Astrocyte of the spinal cord (primary cell): ENCODE measurements at places on chromosomes 6 and 20.
A peak's percentile ranks its signal among the peaks of the same experiment; 100 is the strongest.

- DNase-seq: peak; percentile 83
These were observed 38.6 kb downstream of the GHRH start for GRCh38 chr20:37223053-37223452.

GRCh38 chr6:11044712-11045167 lies 635 bp upstream of the ELOVL2 start:
- DNase-seq: no peak

DNA sequence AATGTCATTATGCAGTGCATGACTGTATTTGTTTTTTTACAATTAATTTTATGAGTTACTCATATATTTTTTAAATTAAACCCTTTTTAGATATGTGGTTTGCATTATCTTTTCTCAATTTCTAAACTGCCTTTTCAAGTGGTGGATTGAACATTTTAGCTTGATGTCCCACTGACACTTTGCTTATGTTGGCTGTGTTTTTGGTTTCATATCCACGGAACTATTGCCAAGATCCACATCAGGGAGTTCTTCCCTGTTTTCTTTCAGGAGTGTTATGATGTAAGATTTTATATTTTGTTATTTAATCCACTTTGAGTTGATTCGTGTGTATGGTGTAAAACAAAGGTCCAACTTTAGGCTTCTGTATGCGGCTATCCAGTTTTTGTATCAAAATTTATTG lies 1144.9 kb upstream of the EYS start:
- peak; percentile 72 for DNase-seq

DNA sequence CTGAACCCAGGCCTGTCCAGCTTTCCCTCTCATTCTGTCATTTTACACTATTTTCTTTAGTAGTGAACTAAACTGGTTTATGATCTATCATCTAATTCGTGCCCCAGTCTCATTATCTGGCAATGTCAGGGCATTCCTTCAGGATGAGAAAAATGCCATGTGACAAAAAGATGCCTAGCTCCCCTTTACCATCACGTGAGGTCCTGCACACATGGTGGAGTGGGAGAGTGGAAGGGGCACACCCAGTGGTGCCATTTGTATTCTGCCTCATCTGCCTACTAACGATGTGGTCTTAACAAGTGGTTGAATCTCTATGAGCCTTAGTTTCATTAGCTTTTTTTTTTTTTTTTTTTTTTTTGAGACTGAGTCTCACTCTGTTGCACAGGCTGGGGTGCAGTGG lies 41.2 kb downstream of the CDC5L start:
- DNase-seq: no peak

GRCh38 chr6:45438849-45439406 lies 61.2 kb upstream of the SUPT3H start:
- DNase-seq: peak; percentile 94

DNA sequence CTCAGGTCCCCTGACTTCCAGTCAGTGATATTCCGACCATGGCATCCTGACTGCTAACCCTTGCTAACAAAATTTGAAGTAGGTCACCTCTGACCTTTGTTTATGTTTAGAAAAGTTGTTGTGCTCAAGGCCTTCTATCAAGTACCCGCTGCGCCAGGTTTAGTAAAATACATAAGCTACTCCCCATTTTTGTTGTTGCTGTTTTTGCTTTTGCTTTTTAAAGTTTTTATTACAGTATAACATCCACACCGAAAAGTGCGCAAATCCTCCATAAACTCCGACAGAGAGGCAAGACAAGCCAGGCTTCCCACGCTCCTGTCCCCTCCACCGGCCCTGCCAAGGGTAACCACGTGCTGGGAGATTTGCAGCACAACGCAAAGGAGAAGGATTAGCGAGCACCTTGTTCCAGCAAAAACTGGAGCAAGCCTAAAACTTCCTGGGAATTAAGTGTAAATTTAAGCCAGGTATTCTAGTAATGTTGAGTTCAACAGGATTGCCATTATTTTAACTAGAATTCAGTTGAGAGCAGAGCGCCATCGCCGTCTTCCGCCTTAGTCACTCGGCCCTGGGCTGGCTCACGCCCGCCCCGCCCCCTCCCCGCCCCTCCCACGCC lies 17.8 kb upstream of the HMGN4 start:
- DNase-seq: peak; percentile 74

DNA sequence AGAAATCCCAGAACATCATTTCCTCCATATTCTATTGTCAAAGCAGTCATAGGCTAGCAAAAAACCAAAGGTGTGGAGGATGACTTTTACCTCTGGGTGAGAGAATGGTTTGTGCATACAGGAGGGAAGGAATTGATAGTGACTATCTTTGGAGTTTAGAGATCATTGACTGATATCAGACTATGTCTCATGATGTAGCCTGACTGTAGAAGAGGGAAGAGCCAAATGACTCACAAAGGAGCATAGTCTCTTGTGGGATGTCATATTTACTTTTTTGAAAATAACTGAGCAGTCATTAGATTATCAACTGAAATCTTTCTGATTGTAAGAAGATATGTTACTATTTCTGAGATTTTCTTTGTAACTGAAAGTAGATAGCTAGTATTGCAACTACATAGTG lies 158.5 kb downstream of the FLRT3 start:
- DNase-seq: no peak

GRCh38 chr6:134079406-134079921 lies 27.0 kb upstream of the SLC2A12 start:
- no peak for DNase-seq

DNA sequence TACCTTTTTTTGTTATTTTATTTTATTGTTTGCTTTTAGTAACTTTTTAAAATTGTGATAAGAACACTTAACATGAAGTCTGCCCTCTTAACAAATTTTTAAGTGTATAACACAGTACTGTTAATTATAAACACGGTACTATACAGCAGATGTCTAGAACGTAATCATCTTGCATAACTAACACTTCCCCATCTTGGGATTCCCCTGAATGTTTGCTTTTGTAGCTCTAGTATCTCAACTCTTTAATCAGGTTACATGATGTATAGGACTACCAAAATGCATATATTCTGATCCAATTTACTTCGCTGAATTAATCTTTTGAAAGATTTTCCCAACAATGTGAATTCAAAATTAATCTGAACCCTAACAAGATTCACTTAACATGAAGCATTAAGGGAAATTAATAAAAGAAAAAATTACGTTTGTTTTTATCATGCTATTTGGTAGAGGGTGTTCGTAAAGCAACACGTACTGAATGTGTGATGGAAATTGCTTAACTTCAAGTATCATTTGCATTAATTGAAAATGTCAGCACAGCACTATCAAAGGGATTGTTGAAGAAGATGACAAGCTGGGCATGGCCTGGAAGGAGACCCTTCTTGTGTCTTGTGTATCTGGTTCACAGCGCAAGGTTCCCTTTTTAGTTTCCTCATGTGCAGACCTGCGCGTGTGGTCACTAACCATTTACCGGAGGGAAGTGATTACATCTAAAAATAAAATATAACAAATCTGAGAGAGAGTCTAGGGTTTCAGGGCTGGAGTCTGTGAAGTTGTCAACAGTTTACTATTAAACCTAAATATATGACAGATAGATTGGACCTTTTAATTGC lies 15.2 kb downstream of the COL19A1 start:
- DNase-seq: no peak

DNA sequence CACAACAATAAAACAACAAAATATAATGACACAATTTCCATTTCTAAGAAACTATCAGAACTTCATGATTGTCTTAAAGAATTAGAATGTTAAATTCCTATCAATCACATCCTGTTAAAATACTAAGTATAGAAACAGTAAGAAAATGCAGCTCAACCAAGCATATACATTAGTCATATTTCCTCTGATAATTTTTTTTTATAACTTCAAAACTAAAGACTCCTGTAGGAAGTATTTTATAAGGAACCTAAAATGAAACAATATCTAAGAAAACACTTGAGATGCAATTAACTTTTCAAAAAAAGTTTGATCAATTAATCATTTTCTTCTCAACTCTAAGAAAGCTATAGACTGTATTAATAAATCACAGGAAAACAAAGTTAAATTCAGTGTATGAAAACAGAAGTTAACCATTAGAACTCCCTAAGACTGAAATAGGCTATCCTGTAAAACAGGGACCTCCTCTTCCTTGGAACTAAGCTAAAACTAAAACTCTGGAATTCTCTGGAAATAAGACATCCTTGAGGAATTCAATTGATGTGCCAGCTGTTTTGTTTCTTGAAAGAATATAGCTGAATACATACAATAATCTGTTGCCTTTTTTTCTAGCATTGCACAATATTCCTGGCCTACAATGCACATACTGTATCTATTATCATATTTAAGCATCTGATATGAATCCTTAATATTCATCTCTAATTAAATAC lies 19.8 kb downstream of the FKBP5 start:
- DNase-seq: no peak

GRCh38 chr6:90305800-90306448 lies 9.3 kb upstream of the BACH2 start:
- DNase-seq: no peak

DNA sequence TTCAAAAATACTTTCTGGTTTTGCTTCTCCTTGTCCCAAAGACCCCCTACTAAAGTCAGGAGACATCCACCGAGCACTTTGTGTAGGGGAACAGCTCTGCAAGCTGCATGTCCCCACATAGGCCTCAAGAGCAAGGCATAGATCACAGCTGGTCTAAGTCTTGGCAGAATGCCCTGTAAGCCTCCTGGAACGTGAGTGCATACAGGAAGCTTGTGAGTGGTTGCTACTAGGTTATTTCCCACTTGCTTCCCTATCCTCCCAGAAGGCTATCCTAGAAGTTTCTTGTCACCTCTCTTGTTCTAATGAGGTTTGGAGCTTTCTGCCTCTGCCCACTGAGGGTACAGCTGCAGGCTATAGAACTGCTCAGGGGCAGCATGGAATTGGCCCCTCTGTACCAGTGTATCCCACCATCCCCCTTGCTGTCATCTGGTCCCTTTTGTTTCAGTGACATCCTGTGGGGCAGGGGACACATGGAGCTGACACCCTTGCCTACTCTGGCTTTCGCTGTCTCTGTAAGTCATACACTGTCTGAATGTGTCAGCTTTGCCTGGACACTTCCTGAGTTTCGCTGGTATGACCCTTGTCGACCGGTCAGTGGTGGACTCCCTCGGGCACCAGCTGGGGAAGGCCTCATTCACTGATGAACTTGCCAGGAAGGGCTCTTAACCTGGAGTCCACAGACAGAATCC lies 35.6 kb upstream of the KCNK16 start:
- peak; percentile 53 for DNase-seq

DNA sequence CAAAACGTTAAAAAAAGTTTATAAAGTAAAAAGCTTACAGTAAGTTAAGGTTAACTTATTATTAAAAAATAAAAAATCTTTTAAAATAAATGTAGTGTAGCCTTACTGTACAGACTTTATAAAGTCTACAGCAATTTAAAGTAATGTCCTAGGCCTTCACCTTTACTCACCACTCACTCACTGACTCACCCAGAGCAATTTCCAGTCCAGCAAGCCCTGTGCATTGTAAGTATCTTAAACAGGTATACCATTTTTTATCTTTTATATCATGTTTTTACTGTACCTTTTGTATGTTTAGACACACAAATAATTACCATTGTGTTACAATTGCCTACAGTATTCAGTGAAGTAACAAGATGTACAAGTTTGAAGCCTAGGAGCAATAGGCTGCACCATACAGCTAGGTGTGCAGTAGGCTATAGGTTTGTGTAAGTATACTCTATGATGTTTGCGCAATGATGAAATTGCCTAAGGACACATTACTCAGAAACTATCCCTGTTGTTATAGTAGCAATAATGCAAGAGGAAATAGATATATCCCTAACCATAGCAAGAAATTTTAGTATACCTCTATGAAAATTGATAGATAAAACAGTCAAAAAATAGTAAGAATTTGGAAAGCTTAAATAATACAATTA lies 39.5 kb downstream of the FBXO5 start:
- no peak for DNase-seq

GRCh38 chr20:19381947-19382346 lies 169.5 kb downstream of the SLC24A3 start:
- no peak for DNase-seq

- no peak for DNase-seq
These were observed 16.8 kb upstream of the KCNK16 start for GRCh38 chr6:39339096-39339867.

- no peak for DNase-seq
These were observed 14.0 kb upstream of the PLCB1 start for GRCh38 chr20:8118039-8118438.

- DNase-seq: no peak
These were observed 134.3 kb upstream of the PMEPA1 start for GRCh38 chr20:57843941-57844625.

GRCh38 chr6:16825784-16826183 lies 64.5 kb upstream of the ATXN1 start:
- no peak for DNase-seq

GRCh38 chr6:139852488-139853140 lies 478.2 kb upstream of the CITED2 start:
- DNase-seq: peak; percentile 52

DNA sequence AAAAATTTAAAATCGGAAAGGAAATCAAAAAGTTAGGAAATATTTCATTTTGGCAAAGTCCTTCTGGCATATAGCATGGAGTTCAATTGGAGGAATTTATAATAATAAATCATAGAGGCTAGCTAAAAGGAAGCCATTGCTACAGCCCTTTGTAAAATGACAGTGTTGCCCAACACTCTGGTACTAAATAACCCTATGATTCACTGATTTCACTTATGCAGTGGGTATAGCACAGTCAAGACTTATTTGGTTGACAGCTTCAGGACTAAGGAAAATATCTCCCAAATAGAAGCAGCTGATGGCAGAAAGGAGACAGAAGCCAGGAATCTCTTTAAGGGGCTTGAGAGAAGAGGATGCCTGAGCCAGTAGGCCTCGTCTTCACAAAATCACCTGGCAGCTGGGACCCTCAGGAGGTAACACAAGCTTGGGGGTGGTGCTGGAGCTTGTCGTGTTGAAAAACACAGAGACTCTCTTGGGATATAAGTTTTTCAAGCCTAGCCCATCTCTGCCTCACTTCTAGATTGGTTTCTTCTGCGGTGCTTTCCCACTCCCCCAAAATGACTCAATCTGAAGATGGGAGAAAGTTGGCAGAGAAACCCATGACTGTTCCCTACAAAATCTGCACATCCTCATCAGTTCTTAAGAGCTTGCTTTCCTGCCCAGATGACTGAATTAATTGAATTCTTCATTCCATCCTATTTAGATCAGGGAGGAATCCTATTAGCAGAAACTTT lies 38.4 kb upstream of the EYA4 start:
- DNase-seq: no peak

- no peak for DNase-seq
These were observed 123.3 kb downstream of the ZFAND3 start for GRCh38 chr6:37942606-37943376.
